ENCODE measurements at places on chromosomes 3 and 15.

DNA sequence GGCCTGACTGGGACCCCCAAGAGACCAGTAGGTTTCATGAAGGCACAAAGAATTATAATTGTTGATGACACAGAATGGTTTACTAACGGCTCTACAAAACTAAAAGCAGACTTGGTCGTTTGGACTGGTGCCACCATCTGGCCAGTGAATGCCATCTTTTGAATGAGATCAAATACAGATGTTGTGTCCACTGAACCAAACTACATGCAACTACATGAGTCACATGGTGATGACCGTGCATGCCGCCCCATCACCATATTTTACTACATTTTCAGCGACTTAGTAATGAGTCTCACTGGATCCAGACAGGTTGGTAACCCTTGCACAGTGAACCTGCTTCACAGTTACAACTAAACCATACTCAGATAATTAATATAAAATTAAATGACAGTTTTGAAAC lies 803.3 kb downstream of the DIPK2A start:
- DNase-seq = no peak

- no peak for DNase-seq
These were observed 41.6 kb upstream of the ACKR4 start for GRCh38 chr3:132555306-132556035.

DNA sequence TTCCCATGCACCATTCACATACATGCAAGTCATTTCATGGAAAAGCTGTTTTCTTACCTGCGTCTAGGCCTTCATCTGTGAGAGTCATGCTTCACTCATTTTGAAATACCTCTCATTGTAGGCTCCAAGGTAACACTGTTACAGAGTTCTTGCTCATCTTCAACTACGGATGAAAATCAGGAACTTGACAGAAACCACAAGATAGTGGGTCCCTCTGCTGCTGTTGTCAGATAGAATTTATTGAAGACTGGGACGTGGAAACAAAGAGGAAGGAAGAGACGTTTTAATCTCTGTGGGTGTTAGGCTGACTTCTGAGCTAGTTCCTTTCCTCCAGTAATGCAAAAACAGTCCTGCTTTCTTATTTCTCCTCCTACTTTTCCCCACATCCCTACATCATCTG lies at the start of gene P2RY14:
TSS of gene P2RY14 (minus strand) at position 313 of the 400 bp plus-strand sequence. CDS start 64,226 bp downstream, outside the sequence.
- no peak for DNase-seq

DNA sequence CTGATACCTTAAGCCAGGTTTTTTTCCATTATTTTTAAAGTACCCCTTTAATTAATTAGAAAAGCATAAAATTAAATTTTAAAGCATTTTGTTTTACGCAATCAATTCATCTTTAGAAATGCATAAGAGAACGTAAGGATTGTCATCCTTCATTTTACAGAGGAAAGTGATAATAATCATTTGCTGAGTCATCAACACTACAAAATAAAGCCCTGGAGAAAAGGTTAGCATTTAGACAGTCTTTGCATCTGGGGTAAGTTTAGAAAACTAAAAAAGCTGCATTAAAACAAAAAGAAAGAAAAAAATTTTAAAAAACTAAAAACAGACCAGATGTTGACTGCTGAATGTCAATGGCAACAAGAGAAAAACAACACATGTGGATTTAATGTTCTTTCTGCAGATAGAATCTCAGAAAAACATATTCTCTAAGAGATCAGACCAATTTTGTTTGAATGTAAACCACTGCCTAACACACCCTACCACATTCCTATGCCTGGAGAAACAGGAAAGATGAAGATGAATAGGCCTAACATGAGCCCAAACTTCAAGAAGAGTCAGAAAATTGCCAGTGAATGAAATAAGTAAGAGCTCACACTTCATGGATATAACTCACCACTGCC lies 59.9 kb downstream of the SUCNR1 start:
- DNase-seq = no peak

DNA sequence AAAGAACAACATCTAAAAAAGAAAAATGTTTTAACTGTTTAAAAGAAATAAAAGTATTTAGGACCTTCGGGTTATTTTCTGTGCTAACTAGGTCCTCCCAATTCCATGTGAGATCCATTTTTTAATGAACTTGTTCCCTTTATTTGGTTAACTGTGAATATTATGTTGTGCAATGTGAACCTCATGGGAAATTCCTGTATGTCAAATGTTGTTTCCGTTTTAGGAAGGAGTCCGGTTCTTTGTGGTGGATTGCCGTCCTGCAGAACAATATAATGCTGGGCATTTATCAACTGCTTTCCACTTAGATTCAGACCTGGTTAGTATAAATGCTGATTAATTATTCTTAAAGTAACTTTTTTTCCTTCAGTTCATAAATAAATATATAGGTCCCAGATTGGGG lies 35.5 kb upstream of the NIT2 start:
- no peak for DNase-seq

DNA sequence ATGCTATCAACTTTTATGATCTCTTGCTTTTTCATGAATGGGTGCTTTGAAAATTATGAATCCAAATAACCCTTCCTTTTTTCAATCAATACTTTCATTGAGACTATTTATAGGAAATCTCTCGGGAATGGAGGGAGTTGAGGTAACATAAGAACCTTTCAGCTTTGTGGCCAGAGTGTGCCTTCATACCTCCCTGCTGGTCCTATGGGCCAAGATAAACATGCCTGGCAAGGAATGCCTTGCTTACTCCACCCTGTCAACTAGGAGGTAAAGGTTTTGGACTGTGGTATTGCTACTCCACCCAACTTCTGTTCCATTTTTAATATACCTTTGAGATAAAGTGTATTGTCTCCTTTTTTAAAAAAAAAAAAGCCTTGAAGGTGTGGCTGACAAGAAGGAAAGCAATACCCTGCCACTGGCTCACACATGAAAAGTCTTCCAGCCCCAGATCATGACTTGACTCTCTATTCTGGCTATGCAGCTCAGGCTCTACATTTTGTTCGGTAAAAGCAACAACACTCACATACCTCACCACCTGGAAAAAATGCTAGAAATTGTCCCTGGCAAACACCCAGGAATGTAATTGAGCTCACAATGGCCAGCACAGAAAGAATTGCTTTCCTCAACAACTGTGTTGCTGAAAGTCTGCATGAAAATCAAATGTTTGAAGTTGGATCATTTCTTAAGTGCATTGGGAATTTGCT lies 35.8 kb downstream of the COL8A1 start:
- DNase-seq = no peak

DNA sequence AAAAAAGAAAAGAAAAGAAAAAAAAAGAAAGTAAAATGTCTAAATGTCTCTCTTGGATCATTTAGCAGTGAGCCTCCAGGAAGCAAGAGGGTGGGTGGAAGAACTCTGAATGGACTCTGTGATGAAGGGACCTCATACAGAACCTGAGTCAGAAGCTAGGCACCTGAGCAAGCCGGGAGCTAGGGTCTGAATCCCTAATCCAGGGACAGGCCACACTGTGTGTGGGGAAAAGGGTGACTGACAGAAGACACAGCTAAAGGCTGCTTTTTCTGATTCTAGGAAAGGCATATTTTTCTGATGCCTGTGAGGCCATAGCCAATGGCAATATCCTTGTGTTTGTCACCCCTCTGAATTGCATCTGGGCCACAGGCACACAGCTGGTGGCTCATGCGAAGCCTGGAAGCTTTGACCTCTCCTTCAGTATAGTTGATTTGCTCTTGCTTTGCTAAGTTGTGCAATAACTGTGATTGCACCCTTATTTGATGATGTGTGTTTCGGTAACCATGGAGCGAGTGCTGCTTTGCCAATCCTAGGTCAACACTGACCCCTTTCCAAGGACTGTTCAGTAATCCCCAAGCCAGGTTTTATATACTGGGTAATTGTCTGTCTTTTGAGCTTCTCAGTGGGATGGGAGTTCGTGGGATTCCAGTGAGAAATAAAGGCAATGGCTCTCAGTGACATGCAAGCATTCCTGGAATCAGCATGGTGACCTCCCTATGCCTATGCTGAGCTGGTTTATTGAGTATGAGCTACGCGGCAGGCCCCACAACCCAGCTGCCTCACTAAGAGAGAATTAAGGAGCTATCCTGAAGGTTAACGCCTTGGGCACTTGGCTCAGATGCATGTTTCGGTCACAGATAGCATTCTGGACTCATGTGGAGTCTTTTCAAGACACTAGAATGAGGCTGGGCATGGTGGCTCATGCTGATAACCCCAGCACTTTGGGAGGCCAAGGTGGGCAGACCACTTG lies 49.0 kb upstream of the OSBPL11 start:
- no peak for DNase-seq

DNA sequence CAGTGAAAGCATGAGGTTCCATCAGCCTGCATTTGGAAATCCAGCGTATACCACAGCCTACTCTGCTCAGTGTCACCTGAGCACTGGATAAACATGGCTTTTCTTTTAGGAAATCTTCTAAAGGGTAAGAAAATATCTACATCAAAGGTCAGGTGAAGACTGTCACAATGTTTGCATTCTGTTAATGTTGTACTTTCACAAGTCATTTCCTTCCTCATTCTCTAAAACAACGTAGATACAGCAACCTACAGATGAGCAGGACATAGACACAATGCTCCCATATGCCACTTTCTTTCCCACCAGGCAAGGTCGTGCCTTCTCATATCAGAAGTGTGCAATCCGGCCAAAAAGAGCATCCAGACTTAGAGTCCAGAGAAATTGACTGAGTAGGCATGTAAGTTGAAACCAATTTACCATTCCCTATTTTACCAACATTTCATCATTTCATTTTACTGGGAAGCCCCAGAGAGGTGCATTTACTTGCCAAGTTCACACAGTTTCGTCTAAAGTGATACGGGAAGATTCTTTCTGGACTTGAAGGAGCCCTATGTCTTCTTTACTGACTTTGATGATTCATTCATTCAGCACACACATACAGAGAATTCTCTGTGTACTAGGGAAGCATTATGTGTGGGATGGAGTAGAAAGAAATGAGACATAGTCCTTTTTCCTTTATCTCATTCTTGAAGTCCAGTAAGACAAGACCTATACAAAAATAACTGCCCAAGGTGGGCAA lies 30.6 kb upstream of the LPP start:
- peak; percentile 81 for DNase-seq

- DNase-seq = no peak
These were observed 220.8 kb upstream of the ATP10A start for GRCh38 chr15:26083896-26084295.

DNA sequence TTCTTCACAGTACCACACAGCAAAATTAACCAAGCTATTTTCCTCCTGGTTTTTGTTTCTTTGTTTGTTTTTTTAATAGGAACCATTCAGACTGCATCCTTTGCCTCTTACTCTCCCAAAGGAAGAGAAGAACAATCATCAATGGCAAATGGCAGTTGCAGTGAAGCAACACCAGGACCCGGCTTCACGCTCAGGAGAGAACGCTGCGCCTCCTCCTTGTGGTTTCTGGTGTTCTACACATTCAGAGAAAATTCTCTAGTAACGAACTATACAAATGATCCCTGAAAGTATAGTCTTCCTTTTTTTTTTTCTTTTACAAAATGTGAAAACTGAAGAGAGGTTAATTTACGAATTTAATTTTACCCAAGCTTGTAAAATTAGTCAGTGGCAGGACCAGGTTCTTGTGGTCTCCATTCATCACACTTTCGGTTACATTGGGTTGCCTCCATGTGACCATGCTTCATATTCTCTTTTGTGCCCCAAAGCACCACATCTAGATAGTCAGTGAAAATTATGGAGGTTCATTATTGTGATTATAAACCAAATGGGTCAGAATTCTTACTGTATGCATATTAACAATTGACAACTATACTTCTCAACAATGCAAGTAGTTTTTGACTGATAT lies 10.6 kb upstream of the MINDY2 start:
- no peak for DNase-seq

DNA sequence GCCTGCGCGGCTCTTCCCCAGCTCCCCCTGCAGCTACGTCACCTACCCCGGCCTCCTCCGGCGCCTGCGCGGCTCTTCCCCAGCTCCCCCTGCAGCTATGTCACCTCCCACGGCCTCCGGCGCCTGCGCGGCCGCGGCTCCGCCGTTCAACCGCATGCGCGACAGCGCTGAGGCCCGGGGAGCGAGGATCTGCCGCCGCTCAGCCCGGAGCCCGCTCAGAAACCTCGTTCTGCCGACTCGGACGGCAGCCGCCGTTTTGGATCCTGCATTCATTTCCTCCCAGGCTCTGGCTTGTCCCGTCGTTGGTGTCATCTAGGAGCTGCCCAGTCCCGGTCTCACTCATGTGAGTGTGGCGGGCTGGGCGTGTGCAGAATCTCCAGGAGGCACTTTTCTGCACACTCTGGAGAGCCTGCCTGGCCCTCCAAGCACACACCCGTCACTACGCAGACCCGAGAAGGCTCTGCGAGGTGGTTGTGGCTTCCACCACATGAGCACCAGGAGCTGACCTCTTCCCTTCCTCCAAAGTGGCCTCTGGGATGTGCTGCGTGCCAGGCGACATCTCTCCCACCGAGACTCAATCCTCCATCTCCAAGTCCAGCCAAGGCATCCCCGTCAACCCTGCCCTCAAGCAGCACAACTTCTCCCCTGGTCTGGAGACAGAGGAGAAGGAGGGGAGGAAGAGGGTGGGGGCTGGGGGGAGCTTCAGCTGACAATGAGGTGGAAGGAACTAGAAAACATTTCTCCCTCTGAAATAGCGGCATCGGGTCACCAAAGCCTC lies 165.3 kb downstream of the CHSY1 start:
- DNase-seq = peak; percentile 40

- DNase-seq = no peak
These were observed 133.5 kb downstream of the FBLN2 start for GRCh38 chr3:13682331-13683013.

- no peak for DNase-seq
These were observed 32.3 kb downstream of the SRP14 start for GRCh38 chr15:40006646-40007045.

DNA sequence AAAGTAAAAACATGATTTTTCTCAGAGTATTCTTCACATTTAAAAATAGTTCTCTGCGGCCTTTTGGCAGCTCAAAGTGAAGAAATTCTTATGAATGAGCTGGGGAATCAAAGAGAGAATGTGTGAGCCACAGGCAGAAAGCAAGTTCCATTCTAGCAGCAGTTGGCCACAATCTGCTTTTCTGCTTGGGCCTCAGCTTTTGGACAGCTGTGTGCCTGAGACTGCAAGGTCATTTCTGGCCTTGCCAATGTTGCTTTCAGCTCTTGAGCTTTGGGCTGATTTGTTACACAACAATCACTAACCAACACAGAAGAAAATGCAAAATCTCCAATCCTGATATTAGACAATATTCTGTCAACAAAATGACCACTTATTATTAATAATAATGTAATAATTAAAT lies 14.4 kb upstream of the TM4SF4 start:
- DNase-seq = no peak

DNA sequence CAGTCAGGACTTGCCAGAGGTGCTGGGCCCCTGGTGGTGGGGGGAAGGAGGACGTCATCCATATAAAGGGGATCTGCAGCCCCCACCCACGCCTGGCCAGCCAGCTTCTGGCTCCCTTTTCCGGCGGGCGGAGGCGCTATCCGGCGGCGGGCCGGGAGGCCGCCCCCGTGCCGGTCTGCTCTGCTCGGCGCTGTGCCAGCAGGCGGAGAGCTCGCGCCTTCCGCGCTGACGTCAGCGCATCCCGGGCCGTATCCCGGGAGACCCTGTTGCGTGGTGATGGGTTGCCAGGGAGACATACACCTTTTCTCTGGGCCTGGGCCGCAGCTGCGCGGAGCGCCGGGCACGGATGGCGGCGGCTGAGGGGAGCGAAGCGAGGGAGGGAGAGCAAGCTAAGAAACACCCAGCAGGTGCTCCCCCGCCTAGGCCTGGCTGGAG lies 1.1 kb downstream of the FAM131A start:
- no peak for DNase-seq

- no peak for DNase-seq
These were observed 713.0 kb upstream of the CADM2 start for GRCh38 chr3:84245789-84246188.

GRCh38 chr3:103047640-103048039 lies 612.8 kb downstream of the ZPLD1 start:
- DNase-seq = no peak

All from Karpas-422 (cell line).